Osteocyte (in vitro differentiated cells): ENCODE measurements at places on chromosomes 13 and 19. TPM values are rescaled to one million over a fixed set of nuclear protein-coding genes. Genes with fewer than 3 reads are reported as not detected.

Gene ZFP14
- total RNA-seq: 6.0 and 6.6 TPM in 2 replicates

Gene TMEM190
- not detected in 2 replicates for total RNA-seq

Gene CEBPG
- total RNA-seq: 39.7 and 41.1 TPM in 2 replicates

Gene RAVER1
- 36.8 and 45.8 TPM in 2 replicates for total RNA-seq

Gene COMP
- total RNA-seq: 0.13 and 0.57 TPM in 2 replicates

Gene PTH2
- not detected in 2 replicates for total RNA-seq

Gene SLITRK5
- total RNA-seq: 0.08 and 0.13 TPM in 2 replicates

Gene GTF2F2
- total RNA-seq: 14.1 and 15.6 TPM in 2 replicates

Gene IGSF23
- not detected in 2 replicates for total RNA-seq

Gene TJP3
- total RNA-seq: not detected in 2 replicates

Gene MEF2B
- total RNA-seq: 1.2 and 1.6 TPM in 2 replicates

Gene CLEC11A
- 5.0 and 6.0 TPM in 2 replicates for total RNA-seq

Gene SIGLEC12
- not detected in 2 replicates for total RNA-seq

Gene KBTBD7
- total RNA-seq: 12.2 and 14.0 TPM in 2 replicates

Gene CABP5
- total RNA-seq: not detected in 2 replicates

Gene ZNF135
- total RNA-seq: 5.5 and 5.9 TPM in 2 replicates

Gene ZNF442
- 2.2 and 2.3 TPM in 2 replicates for total RNA-seq

Gene HOMER3
- total RNA-seq: 68.8 and 68.9 TPM in 2 replicates
